ENCODE measurements at places on chromosomes 7 and 10. TPM values are rescaled to one million over a fixed set of nuclear protein-coding genes. Genes with fewer than 3 reads are reported as not detected.

Gene AKR1C8
- polyA plus RNA-seq = 0.33 TPM

Gene FBXO24
- 112 TPM for polyA plus RNA-seq

Gene FAM131B
- polyA plus RNA-seq = 1.2 TPM

Gene LIPF
- polyA plus RNA-seq = 1.3 TPM

Gene RSPH10B
- polyA plus RNA-seq = 54.7 TPM
